ENCODE measurements at places on chromosomes 5 and 9. TPM values are rescaled to one million over a fixed set of nuclear protein-coding genes. Genes with fewer than 3 reads are reported as not detected.

- no peak for DNase-seq
Measured at GRCh38 chr9:108766626-108767161, 89.1 kb downstream of the ACTL7B start.

DNA sequence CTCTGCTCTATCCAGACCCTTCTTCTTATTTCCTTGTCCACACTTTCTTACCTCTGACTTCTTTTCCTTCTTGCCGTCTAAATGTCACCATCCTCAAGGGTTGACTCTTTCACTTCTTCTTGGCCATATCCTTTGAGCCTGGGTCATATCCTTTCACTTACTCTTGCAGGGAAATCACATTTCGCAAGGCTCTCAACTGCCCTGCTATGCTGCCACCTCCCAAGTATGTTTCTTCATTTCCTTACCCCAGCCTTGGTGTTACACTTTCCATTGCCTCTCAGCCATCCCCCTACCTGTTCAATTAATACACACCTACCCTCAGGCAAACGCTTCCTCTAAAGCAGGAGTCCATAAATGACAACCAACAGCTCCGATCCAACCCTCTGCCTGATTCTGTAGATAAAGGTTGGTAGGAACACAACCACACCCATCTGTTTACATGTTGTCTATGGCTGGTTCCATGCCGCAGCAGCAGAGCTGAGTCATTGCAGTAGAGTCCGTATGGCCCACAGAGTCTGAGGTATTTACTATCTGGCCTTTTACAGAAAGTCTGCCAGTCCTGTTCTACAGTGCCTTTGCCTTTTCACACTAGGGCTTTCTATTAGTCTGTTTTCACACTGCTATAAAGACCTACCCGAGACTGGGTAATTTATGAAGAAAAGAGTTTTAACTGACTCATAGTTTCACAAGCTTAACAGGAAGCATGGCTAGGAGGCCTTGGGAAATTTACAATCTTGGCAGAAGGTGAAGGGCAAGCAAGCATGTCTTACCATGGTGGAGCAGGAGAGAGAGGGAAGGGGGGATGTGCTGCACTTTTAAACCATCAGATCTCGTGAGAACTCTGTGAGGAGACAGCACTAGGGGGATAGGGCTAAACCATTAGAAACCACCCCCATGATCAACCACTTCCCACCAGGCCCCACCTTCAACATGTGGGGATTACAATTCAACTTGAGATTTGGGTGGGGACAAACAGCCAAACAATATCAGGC is 97.9 kb downstream of the SV2C start:
- DNase-seq = no peak

DNA sequence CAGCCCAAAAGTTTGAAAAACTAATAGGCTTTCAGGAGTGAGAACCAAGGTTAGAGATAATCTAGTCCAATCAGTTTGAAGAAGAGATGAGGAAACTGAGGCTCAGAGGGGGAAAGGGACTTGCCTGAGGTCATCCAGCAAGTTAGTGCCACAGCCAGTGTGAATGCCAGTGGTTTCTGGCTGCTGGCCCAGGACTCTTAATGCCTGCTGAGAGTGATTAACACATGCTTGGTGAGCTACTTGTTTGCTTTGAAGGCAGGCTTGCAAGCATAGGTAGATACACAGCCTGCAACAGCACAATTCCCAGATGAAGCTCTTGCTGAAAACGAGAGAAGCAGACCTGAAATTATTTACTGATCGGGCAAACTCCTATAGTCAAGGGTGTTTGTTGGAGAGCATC is 591.6 kb upstream of the SGCD start:
- DNase-seq = no peak

DNA sequence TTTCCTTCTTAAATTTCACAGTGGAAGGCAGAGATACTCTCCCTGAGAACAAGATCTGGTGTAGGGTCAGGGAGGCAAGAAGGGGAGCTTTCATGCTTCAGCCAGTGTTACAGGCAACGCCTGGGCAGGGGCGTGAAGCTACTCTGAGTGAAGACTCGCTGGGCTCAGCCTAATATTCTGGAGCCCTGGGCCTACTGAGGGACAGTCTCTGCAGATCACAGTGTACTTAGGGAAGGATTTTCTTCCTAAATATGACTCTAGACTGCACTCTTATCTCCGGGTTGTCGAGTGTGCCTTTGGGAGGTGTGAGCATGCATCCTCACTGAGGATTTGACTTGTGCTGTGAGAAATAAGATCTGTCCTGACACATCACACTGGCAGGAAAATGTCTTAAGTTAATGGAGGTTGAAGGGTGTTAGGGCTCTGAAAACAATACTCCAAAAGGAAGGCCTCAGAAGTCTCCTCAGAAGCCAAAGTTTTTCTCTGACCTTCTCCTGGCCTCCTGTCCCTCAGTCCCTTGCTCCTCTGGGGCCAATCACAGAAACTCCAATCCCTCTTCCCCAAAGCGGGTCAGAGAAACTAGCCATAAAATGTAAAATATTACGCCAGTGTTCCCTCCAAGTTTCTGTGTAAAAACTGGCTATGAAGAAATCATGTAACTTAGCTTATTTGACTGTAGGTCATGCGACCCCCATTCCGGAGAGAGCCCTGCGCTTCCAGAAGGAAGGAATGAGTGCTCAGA is 156.8 kb upstream of the TBC1D2 start:
- no peak for DNase-seq

Gene SV2C
- total RNA-seq = 0.12 TPM

Gene NTRK2
- total RNA-seq = not detected
